ENCODE measurements at places on chromosomes 5 and 9.

DNA sequence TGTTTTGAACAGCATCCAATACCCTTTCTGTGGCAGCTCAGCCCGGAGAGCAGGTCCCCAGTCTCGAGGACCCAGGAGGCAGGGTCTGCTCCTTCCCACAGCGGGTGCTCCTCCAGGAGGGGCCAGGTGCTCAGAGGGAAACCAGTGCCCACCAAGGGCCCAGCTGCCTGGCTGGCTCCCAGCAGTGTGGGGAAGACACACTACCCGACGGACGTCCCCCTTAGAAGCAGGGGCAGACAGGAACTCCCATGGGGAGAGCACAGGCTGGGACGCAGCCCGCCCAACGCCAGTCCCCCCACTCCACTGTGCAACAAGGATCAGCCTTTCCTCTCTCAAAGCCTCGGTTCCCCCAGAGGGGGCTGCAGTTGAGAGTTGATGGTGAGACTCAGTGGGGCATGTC is 57.6 kb downstream of the ADAMTS2 start:
- no peak for DNase-seq

- no peak for DNase-seq
Observed at GRCh38 chr9:69817202-69817601, 3.4 kb upstream of the CFAP95 start.

DNA sequence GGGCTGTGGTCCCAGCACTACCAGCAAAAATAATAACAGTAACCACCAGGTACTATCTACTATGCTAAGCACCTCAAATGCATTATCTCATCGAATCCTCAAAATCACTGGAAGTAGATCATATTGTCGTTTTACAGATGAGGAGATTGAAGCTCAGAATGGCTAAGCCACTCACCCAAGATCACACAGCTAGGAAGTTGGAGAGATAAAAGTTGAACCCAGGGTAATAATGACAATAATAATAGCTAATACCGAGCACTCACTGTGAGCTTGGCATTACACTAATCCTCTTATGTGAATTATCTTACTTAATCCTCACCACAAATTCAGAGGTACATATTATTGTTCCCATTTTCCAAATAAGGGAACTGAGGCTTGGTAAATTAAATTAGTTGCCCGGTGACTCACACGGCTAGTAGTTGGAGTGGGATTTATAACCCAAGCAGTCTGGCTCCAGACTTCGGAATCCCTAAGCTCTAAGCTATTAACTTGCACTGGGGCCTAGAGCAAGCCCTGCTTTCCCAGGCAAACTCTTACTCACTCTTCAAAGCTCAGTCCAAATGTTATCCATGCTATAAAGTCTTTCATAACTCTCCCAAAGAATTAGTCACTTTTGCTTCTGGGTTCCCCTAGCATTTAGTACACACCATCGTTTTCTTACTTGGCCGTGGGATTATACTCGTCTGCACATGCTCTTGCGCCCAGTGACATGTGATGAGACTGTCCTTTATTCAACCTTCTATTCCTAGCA is 3.8 kb downstream of the ARSI start:
- no peak for DNase-seq

- DNase-seq: no peak
Observed at GRCh38 chr5:151363673-151364072, 16.3 kb upstream of the SLC36A2 start.

DNA sequence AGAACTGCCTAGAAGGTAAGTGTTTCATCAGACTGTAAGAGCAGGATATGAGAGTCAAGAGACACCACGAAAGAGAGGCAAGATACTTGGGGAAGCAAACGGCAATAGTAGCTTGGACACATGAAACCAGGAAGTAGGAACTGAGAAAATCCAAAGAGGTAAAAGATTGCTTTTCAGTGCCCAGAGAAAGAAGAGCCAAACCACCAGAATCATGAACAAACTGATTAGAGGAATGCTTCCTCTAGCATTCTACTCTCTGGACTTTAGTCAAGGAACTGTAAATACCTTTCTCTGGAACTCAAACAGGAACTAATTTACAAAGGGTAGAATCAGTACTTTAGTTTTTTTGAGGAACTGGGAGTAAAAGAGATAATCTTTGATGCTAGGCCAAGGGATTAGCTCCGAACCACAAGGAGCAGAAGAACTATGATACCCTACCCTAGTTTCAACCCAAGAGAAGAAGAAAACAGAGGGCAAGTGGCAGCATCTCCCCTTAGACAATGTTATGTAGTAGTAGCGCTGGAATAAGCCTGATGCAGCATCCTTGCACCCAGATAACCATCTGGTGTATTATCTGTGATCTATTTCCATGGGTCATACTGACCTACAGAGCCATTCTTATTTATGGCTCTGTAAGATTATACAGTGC is 41.3 kb downstream of the EFCAB9 start:
- DNase-seq: peak; percentile 69

- no peak for DNase-seq
Observed at GRCh38 chr5:93358176-93358575, 222.8 kb downstream of the NR2F1-AS1 start.

DNA sequence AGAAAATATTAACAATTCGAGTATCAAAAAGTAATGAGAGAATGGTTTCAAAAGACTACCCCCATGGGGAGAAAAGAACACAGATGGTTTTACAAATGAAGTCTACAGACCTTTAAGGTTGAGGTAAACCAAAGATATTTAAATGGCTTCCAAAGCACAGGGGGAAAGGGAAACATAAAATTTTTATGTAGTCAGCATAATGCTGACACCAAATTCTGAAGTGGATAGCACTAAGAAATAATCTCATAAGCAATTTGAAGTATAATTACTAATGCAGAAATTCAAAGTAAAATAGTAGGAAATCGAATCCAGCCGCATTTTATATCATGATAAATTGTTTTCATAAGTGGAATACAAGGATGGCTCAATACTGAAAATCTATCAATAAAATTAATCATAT is 30.3 kb upstream of the SPATA31C2 start:
- DNase-seq: no peak

GRCh38 chr5:39205550-39205949 is 13.8 kb downstream of the FYB1 start:
- DNase-seq: no peak

GRCh38 chr5:133746834-133747233 is 134.5 kb upstream of the FSTL4 start:
- DNase-seq: no peak

DNA sequence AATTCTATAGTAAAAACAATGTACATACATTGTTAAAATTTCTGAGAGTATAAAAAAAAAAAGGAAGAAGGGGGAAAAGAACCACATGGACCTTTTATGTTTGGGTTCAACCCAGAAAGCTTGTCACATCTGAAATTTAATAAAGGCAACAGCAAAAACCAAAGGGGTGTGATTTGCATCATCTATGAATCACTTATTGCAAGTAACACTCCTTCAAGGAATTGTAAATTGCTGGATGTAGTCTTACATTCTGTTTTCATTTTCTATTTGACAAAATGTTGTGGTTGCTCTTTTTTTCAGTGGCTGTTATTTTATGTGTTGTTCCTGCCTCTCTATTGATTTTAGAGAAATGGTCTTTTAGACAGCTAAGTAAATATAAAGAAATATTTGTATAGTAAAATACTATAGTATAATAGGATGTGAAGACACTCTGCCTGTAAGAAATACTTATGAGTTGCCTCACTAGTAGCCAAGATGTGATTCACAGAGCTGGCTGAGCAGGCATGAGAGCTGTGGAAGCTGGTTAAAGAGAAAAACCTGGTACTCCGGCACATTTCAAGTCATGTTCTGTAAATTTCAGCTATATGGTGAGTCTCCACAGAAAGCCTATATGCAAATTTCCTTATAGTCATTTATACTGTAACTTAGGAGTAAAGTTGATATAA is 131.1 kb upstream of the CNTLN start:
- no peak for DNase-seq
